ENCODE measurements at places on chromosomes 4 and X. TPM values are rescaled to one million over a fixed set of nuclear protein-coding genes. Genes with fewer than 3 reads are reported as not detected.
A peak's percentile ranks its signal among the peaks of the same experiment; 100 is the strongest.

- no peaks in the 10 kb centered on the region for H3K27me3 ChIP-seq
- peak overlapping the region; percentile 77 for H3K27ac ChIP-seq
- no peaks in the 10 kb centered on the region for H3K4me1 ChIP-seq
Measured at GRCh38 chrX:129842510-129843208, 1.0 kb downstream of the ZDHHC9 start.

DNA sequence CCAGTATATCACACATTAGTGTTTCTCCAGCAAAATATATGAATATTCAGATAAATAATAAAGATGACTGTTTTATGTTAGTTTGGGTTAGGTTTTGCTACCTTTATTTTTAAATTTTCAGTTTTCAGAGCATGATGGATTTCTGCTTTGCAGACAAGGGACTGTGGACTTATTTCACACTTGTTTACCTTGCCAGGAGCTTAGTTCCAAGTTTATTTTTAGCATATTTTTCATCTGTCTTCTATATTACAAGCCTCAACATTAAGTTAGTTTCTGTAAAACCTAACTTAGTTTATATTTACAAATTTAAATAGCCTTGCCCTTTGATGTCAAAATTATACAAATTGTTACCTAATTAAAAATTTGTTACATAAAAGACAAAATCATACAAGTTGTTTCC is 163.4 kb downstream of the FBXW7 start:
- DNase-seq = no peak
- H3K27ac ChIP-seq = no peak overlapping the region
- no peaks in the 10 kb centered on the region for H3K27me3 ChIP-seq
- H3K4me1 ChIP-seq = no peaks in the 10 kb centered on the region

The SUPT20HL1 gene
- 1.7 TPM for total RNA-seq

The FAM114A1 gene
- total RNA-seq = 45.7 TPM

GRCh38 chr4:3406021-3406420 is 35.7 kb upstream of the HGFAC start:
- H3K27me3 ChIP-seq = no peaks in the 10 kb centered on the region
- H3K36me3 ChIP-seq = no peaks in the 10 kb centered on the region
- H3K27ac ChIP-seq = peak overlapping the region; percentile 63
- H3K4me1 ChIP-seq = no peaks in the 10 kb centered on the region

The FAM156B gene
- total RNA-seq = 5.0 TPM

- H3K27ac ChIP-seq = no peak overlapping the region
- H3K4me3 ChIP-seq = no peak overlapping the region
- H3K4me1 ChIP-seq = no peaks in the 10 kb centered on the region
- DNase-seq = no peak
Measured at GRCh38 chr4:31283679-31284078, 563.5 kb downstream of the PCDH7 start.

GRCh38 chr4:144340931-144341330 is 200.4 kb upstream of the GYPA start:
- H3K4me1 ChIP-seq = no peaks in the 10 kb centered on the region
- no peaks in the 10 kb centered on the region for H3K36me3 ChIP-seq
- H3K27ac ChIP-seq = no peak overlapping the region
- no peaks in the 10 kb centered on the region for H3K27me3 ChIP-seq

DNA sequence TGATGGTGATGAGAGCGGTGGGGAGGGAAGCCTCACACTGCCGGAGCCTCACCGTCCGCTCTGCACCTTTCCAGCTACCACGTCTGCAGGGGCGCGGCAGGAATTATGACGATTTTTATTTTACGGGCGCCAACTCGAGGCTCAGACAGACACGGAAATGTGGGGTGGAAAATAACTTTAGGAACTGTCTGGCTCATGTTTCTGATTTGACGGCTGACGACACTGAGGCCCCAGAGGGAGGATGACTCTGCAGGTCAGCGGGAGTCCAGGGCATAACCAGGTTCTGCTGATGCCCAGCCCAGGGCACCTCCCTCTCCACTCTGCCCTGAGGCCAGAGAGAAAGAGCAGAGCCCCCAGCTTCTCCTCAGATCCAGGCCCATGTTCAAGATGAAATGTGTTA is 43.9 kb downstream of the C4orf50 start:
- no peak overlapping the region for H3K4me3 ChIP-seq
- H3K27me3 ChIP-seq = no peaks in the 10 kb centered on the region
- no peaks in the 10 kb centered on the region for H3K4me1 ChIP-seq
- no peaks in the 10 kb centered on the region for H3K36me3 ChIP-seq
- no peak for DNase-seq
- no peak overlapping the region for H3K27ac ChIP-seq

GRCh38 chr4:129821073-129821472 is 725.1 kb downstream of the C4orf33 start:
- no peaks in the 10 kb centered on the region for H3K4me1 ChIP-seq
- no peaks in the 10 kb centered on the region for H3K36me3 ChIP-seq
- H3K27ac ChIP-seq = no peak overlapping the region
- DNase-seq = no peak

- H3K27me3 ChIP-seq = no peaks in the 10 kb centered on the region
- H3K4me1 ChIP-seq = no peaks in the 10 kb centered on the region
- H3K4me3 ChIP-seq = no peak overlapping the region
- H3K27ac ChIP-seq = no peak overlapping the region
- DNase-seq = no peak
Measured at GRCh38 chrX:17046478-17047097, 100.1 kb downstream of the REPS2 start.

DNA sequence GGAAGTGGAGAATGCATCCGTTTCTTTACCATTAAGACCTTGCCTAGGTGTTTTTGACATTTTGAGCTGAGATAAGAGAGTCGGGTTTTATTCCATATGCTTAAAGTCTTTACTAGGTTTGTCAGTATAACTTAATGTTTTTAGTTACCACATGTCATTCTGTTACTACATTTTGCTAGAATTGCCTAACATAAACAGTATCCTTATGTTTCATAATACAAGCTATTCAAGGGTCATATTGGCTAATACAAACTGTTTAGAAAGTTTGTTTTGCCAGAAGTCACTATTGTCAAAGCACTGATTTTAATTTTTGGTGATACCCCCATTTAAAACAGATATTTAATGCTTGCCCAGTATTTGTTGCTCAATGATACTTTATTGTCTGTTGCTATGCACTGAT is 427.7 kb upstream of the MAGEB2 start:
- H3K27me3 ChIP-seq = no peaks in the 10 kb centered on the region
- H3K4me3 ChIP-seq = no peak overlapping the region
- no peaks in the 10 kb centered on the region for H3K4me1 ChIP-seq
- no peak overlapping the region for H3K27ac ChIP-seq

The TDO2 gene
- total RNA-seq = 0.21 TPM

The SULT1E1 gene
- not detected for total RNA-seq

The IL13RA2 gene
- 2.6 TPM for total RNA-seq

- H3K4me1 ChIP-seq = no peaks in the 10 kb centered on the region
- H3K27ac ChIP-seq = no peak overlapping the region
- no peak overlapping the region for H3K4me3 ChIP-seq
- no peaks in the 10 kb centered on the region for H3K27me3 ChIP-seq
Measured at GRCh38 chrX:41064018-41064417, 21.2 kb upstream of the USP9X start.

The LARP7 gene
- total RNA-seq = 7.3 TPM

- peak within 1 kb of the TSS; percentile 97 for H3K27ac ChIP-seq
- H3K4me3 ChIP-seq = peak within 1 kb of the TSS; percentile 99
- no peak for DNase-seq
- H3K36me3 ChIP-seq = no peaks in the 10 kb centered on the region
- no peaks in the 10 kb centered on the region for H3K4me1 ChIP-seq
Measured at GRCh38 chr4:145481164-145481941, at the start of gene SMAD1. Gene SMAD1 (plus strand): TSS chr4:145481853. CDS start chr4:145514614, 32,761 bp downstream.

The CPZ gene
- 3.5 TPM for total RNA-seq

DNA sequence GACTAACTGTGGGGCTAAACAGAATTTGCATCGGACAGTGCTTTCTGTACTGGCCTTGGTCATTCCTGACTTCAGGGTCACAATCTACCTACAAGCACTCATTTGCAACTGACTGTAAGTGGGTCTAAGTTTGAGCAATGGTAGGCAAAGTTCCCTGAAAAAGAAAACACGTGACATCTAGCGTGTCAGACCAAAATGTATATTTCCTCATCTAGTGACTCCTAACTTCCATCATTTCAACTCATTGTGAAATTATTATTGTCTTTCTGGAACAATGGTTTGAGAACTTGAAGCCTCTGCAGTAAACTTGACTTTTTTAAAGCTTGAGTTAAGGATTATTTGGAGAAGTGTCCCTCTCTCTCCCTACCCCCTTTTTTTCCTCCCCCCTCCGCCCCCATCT is 113.6 kb downstream of the MID1 start:
- H3K27ac ChIP-seq = no peak overlapping the region
- H3K36me3 ChIP-seq = no peaks in the 10 kb centered on the region
- H3K27me3 ChIP-seq = no peaks in the 10 kb centered on the region
- H3K4me3 ChIP-seq = no peak overlapping the region

- H3K4me3 ChIP-seq = no peak overlapping the region
- H3K27me3 ChIP-seq = no peaks in the 10 kb centered on the region
- no peaks in the 10 kb centered on the region for H3K36me3 ChIP-seq
- no peaks in the 10 kb centered on the region for H3K4me1 ChIP-seq
- no peak for DNase-seq
Measured at GRCh38 chr4:138688408-138689085, 327.0 kb upstream of the NOCT start.

DNA sequence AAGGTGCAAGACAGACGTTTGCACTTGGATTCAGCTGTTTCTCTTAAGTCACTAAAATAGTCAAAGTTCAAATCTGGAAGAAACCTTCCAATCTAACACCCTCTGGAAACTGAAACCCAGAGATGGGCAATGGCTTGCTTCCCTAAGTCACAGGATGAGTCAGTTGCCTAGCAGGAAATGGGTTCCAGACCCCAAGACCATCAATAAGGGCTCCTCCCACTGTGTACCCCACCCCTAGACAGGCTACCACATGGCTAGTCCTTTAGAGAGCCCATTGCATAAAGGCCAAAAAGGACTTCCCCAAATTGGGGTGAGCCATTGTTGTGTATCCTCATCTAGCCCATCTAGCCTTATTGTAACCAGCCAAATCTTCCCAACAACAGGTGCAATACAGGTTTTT is 216.2 kb downstream of the HS6ST2 start:
- no peaks in the 10 kb centered on the region for H3K36me3 ChIP-seq
- no peaks in the 10 kb centered on the region for H3K27me3 ChIP-seq
- no peak for DNase-seq
- H3K27ac ChIP-seq = no peak overlapping the region

DNA sequence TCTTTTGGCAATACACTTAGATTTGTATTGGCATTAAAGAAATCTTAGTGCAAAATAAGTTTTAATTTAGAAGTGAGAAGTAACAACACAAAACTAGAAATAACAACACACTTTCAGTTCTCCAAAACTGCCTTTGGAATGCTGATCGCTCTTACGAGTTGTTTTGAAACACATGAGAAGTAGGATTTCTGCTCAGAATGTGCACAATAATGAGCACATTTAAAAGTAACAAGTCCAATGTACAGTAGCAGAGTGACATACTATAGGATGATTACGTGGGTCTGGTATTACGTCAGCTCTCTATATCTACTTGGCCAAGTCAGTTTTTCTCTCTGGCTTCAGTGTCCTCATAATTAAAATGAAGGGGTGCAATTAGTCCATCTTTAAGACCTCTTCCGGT is 164.8 kb downstream of the CHM start:
- H3K27ac ChIP-seq = no peak overlapping the region
- H3K4me1 ChIP-seq = no peaks in the 10 kb centered on the region
- DNase-seq = no peak

DNA sequence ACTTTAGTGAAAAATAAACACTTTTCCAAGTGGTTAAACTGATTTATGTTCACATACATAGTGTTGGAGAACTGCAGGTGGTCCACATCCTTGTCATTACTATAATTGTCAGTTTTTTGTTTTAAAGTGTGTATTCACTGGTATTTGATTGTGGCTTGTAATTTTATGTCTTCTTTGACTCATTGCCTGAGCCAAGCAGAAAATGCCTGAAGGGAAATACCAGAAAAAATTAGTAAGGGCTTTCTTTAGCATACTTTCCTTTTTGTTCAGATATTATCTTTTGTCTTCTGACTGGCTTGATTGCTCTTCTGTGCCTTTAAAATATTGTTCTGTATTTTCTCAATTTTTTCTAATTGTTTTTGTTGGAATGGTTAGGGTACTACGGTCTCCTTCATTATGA is 981.3 kb downstream of the C4orf33 start:
- H3K4me3 ChIP-seq = no peak overlapping the region
- no peak for DNase-seq
- H3K27me3 ChIP-seq = no peaks in the 10 kb centered on the region
- no peak overlapping the region for H3K27ac ChIP-seq

- no peak overlapping the region for H3K4me3 ChIP-seq
- no peak for DNase-seq
- no peaks in the 10 kb centered on the region for H3K36me3 ChIP-seq
- H3K27me3 ChIP-seq = no peaks in the 10 kb centered on the region
Measured at GRCh38 chr4:114078636-114079035, 99.2 kb upstream of the ARSJ start.

The SPANXN3 gene
- total RNA-seq = not detected

DNA sequence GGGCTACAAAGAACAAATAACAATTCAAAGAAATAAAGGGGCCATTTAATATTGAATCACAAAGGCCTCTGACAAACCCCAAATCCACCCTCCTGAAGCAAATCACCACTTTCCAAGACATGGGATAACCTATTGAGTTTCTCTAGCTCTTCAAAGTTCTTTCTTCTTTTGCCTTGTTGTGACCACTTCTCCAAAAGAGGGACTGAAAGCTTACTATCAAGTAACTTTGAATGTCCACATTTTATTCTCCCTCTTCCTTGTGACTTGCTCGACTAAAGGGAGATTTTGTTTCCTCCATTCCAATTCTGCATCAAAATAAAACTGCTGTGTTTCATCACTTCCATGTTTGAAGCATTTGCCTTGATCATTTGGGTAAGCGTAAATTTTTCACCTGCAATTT is 166.6 kb upstream of the SLC7A11 start:
- no peak for DNase-seq
- H3K36me3 ChIP-seq = no peaks in the 10 kb centered on the region
- H3K4me3 ChIP-seq = no peak overlapping the region
- H3K27ac ChIP-seq = no peak overlapping the region
- H3K4me1 ChIP-seq = no peaks in the 10 kb centered on the region

DNA sequence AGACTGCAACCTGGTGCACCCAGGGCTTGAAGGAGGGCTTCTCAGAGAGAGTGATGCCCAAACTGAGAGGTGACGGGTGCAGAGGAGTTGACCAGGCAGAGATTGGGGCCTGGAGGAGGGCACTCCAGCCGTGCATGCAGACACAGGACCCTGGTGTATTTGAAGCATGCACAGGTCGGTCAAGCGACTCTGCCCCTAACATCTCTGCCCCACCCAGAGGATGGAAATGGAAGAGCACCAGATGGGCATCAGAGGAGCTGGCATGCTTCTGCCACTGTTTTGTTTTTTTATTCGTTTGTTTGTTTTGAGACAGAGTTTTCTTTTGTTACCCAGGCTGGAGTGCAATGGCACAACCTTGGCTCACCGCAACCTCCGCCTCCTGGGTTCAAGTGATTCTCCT is 320.9 kb downstream of the EVC2 start:
- H3K27ac ChIP-seq = no peak overlapping the region
- no peak for DNase-seq
- H3K4me1 ChIP-seq = no peaks in the 10 kb centered on the region

- no peak overlapping the region for H3K27ac ChIP-seq
- H3K36me3 ChIP-seq = no peaks in the 10 kb centered on the region
- DNase-seq = no peak
- H3K4me1 ChIP-seq = no peaks in the 10 kb centered on the region
- H3K4me3 ChIP-seq = no peak overlapping the region
Measured at GRCh38 chr4:113159942-113160545, 110.6 kb downstream of the ANK2 start.

The FAAH2 gene
- not detected for total RNA-seq
